ENCODE measurements at places on chromosomes 7 and 10. TPM values are rescaled to one million over a fixed set of nuclear protein-coding genes. Genes with fewer than 3 reads are reported as not detected.

DNA sequence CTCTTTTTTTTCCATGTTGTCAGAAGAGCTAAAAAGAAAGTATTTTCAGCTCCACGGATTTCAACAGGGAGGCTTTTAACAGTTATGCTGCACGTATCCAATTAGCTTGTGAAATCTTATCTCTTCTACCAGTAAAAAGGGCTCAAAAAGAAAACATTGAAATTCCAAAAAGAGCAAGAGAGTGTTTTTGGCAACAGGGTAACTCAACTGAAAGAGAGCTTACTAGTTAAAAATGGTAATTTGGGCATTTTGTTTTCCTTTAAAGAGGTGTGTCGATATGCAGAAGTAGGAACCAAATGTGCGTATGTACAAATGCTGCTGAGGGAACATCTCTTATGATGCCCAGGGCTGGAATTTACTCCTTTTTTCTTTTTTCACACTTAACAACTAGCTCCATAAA, 292.8 kb downstream of the PRKG1 start:
- no peak for DNase-seq

- DNase-seq: no peak
Measured at GRCh38 chr10:52747694-52748093, 24.9 kb downstream of the MBL2 start.

DNA sequence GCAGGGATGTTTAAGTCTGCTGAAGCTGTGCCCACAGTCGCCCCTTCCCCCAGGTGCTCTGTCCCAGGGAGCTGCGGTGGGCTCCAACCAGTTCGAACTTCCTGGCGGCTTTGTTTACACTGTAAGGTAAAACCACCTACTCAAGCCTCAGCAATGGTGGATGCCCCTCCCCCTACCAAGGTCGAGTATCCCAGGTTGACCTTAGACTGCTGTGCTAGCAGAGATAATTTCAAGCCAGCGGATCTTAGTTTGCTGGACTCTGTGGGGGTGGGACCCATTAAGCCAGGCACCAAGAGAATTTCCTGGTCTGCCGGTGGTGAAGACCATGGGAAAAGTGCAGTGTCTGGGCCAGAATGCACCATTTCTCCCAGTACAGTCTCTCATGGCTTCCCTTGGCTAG, 56.0 kb downstream of the CCDC7 start:
- DNase-seq: no peak

- no peak for DNase-seq
Measured at GRCh38 chr7:42096681-42097561, 140.1 kb downstream of the GLI3 start.

GRCh38 chr10:117262903-117263293, 22.0 kb downstream of the SLC18A2 start:
- no peak for DNase-seq

MRPL43 gene
- total RNA-seq: 50.1 TPM

GRCh38 chr10:86194684-86195083, 171.9 kb downstream of the GRID1 start:
- no peak for DNase-seq

DNA sequence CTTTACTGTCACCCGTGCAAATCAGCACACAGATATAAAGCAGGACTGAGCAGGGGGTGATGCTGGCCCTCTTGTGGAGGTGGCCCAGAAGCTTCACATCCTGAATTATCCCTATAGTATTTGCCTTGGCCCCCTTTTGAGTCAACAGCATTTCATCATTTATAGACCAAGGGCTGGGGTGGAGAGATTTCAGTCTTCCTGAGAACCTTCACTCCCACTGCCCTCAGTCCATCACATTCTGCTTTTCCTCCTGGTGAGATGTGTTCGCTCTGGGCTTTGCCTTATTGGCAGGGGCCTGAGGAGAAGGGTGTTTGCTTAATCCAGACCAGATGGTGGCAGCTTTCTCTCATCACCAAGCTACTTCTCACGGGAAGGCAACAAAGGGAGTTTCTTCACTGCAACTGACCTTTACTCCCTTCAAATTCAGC, 47.7 kb downstream of the NOC3L start:
- DNase-seq: no peak

GJD4 gene
- total RNA-seq: not detected

DNA sequence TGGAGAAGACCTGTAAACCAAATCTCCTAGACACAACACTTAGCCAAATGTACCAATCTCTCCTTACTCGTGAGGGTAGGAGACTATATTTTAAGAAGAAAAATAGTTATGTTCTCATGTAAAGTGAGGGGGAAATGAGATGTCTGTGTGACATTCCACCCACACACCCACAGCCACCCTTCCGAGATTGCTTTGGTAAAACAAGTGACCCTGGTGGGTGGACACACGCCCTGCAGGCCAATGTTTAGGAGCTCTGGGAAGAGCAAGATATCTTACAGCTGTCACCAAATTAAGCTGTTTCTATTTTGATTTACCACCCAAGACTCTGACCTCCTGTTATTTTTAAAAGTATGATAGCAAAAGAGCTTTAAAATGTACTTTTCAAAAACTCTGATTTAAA, 147.2 kb upstream of the PFKP start:
- DNase-seq: no peak

DNA sequence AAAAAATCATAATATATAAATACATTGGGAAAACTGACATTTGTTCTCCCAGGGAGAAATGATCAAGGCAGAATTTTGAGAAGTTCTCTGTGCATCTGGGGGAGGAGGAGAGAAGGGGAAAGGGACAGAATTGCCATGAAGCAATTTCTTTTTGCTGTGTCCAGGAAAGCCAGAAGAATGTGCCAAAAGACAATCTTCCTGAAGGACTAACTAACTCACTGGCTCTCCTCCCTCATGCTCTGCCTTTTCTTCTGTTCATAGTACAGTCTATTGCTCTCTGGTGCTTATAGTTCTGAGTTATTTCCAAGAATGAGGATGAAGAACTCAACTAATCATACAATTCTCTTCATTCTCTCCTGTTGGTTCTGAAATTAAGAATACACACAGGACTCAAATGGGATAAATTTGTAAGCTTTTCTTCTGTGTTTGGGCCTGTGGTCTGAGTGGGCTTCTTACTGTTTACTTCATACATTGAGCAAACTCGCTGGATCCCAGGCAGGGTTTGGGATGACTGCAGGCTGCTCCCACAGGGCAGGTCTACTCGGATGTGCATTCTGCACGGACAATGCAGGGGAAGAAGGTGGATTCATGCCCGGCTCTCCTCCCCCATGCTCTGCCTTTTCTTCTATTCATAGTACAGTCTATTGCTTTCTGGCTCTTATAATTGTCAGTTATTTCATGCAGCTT, 22.2 kb upstream of the FAM171A1 start:
- no peak for DNase-seq

DNA sequence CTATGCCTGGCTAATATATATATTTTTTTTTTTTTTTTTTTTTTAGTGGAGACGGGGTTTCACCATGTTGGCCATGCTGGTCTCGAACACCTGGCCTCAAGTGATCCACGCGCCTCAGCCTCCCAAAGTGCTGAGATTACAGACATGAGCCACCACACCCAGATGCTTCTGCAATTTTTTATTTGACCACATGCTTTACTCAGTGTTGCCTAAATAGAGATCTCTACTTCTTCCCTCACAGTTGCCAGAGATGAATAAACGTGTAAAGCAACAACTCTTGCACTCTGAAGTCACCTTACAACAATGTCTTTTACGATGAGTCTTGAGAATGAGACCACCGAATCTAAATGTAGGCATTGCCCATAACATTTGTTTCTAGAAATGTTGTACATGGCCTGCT, 107.9 kb upstream of the FRMD4A start:
- DNase-seq: no peak

Measured in activated CD4-positive, alpha-beta memory T cell treated with anti-CD3 and anti-CD28 coated beads for 36 hours (primary cell).